ENCODE measurements at places on chromosomes 2 and 18.

- no peak for DNase-seq
Measured at GRCh38 chr2:233430081-233430480, 75.8 kb downstream of the DGKD start.

DNA sequence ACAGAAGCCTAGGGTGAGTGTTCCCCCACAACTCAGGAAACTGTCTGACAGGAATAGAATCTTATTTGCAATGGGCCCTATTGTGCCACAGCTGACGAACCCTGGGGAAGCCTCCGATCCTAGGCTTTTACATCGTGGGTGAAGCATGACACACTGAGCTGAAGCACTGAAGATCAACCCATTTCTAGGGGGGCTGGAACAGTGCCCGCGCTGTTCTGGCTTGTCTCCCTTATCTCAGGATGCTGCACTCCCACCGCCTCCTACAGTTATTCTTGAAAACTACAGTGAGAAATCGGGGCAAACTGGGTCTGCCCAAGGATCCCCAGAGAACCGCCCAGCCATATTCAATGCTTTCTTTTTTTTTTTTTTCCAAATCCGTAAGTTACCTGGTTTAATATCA lies 41.1 kb downstream of the NETO1 start:
- no peak for DNase-seq

- DNase-seq, result no peak
Measured at GRCh38 chr18:5772306-5773105, 122.8 kb downstream of the TMEM200C start.

- DNase-seq, result no peak
Measured at GRCh38 chr2:188647430-188648070, 326.6 kb upstream of the COL3A1 start.

- no peak for DNase-seq
Measured at GRCh38 chr2:60354713-60355112, 198.7 kb downstream of the BCL11A start.

- no peak for DNase-seq
Measured at GRCh38 chr2:131827481-131828163, 299.9 kb downstream of the CCDC74A start.

- DNase-seq, result no peak
Measured at GRCh38 chr2:190759749-190760213, 110.9 kb downstream of the NAB1 start.

DNA sequence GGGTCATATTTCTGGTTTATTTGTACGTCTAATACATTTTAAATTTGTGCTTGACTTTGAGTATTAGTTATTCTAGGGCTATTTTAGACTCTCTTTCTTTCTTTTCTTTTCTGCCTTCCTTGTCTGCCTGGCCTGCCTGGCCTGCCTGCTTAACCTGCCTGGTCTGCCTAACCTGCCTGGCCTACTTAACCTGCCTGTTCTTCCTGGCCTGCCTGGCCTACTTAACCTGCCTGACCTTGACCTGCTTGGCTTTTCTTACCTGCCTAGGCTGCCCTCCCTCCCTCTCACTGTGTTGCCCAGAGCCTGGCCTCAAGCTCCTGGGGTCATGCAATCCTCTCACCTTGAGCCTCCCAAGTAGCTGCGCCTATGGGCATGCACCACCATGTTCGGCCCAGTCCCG lies 83.7 kb downstream of the PMAIP1 start:
- DNase-seq, result no peak

DNA sequence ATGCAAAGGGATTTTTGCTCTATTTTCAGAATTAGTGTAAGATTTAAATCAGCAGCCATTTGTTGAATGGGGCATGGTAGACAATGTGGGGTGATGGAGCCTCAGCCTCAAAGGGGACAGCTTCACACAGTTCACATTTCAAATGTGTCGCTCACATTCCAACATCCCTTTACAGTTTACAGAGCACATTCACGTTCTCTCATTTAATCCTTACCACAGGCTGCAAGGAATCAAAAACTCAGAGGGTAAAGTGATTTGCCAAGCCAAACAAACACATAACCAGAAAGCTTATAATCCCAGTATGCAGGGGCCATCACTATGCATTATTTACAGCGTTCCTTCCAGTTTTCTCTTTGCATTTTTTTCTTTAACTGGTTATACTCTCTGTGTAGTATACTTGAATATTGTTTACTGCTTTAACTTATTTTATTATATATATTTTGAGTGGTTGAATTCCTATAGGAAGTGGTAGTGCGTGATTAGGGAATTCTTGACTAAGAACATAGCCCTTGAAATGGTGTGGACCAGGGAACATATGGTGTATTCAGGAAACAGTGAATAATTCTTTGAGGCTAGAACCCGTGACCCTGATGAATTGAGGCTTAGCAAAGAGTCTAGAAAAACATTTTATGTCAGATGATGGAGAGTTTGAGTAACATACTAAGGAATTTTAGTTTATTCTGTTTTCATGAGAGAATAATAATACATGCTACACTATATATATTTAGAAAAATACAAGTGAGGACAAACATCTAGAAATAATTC lies 18.1 kb upstream of the TAF1B start:
- DNase-seq, result no peak

DNA sequence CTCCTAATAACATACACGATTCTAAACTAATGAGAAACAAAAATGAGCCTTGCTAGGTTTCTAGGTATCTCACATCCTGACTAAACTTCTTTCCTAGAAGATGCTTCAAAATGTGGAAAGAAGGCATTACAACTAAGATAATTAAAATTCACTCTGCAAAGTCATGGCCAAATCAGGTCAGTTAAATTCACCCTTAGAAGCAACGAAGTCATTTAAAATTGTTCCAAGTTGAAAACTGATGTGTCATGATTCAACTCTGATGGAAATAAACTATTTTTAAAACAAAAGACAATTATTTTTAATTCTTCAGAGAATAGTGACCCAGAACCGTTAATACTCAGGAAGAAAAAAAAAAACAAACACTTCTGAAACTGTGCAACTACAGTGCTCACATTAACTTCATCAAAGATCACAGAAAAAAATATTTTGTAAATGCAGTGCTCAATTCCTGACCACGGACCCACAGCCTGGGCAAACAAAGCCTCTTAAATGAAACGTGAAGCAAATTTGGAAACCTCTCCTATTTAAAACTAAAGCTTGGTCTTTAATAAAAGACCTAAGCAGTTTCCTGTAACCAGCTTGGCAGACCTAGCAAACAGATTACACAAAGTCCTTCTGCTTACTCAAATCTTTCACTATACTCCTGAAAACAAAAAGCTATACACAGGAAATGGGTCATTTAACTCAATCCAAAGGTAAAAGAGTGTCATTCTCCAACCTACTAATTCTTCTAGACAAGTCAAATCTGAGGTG lies 39.0 kb downstream of the CHN1 start:
- DNase-seq, result no peak

DNA sequence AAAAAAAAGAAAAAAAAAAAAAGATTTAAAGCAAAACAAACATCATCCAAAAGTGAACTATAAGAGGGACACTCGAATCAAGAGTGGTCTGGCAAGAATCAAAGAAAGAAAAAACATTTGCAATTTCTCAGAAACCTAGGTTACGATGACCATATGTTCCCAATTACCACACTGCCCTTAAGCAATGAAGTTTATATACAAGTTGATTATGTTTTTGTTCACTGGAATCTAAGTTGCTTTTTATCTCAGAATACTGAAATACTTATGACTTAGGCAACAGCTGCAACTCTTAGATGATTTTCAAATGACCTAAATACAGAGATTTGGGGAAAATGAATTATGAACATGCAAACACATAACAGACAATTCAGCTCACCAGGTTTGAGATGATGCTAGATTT lies 597.1 kb upstream of the CHAC2 start:
- DNase-seq, result no peak

- DNase-seq, result peak; percentile 40
Measured at GRCh38 chr2:219056896-219057708, 3.6 kb downstream of the IHH start.

GRCh38 chr2:44510246-44510645 lies 148.5 kb downstream of the CAMKMT start:
- DNase-seq, result no peak

- no peak for DNase-seq
Measured at GRCh38 chr2:195406886-195407603, 250.0 kb upstream of the SLC39A10 start.

DNA sequence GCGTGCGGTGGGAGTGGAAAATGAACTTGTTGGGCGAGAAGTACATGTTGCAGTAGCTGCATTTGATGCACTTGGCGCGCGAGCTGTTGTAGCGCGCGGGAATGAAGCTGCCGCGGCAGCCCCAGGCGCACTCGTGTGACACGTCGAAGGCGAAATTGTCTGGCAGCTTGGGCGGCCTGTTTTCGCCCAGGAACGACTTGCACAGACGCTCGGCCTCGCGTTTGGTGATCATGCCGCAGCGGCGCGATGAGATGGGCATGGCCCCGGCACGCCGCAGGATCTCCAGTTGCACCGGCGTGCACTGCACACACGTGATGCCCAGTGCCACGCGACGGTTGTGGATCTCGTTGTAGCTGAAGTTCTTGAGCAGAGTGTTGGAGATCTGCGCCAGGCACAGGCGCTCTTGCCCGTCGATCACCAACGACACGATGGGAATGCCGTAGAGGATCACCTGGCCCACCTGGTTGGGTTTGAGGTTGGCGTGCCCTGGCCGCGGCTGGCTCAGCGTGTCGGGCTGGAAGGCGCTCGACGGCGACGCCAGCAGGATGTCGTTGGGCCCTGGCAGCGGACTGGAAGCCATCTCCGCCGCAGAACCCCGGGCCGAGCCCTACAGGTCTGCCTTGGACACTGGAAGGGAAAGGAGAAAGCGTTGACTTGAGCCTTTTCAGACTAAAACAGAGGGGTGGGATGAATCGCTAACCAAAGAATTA lies 2.7 kb downstream of the SKOR2 start:
- DNase-seq, result no peak

DNA sequence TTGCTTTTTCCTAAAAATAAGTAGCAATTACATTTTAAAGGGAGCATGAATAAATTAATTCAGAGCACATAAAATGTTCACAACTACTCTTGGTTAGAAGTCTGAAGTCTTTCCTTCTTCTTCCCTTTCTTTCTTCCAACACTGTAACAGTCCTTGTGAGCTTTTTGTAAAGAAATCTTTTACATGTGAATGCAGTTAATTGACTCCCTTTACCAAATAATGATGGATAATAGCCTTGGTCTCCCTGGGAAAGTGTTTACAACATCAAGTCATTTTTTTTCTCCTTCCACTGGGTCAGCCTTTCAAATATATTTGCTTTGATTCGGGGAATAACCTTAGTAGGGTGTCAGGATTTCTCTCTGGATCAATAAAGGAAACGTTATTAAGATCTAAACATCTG lies 39.1 kb downstream of the CALCRL start:
- no peak for DNase-seq

DNA sequence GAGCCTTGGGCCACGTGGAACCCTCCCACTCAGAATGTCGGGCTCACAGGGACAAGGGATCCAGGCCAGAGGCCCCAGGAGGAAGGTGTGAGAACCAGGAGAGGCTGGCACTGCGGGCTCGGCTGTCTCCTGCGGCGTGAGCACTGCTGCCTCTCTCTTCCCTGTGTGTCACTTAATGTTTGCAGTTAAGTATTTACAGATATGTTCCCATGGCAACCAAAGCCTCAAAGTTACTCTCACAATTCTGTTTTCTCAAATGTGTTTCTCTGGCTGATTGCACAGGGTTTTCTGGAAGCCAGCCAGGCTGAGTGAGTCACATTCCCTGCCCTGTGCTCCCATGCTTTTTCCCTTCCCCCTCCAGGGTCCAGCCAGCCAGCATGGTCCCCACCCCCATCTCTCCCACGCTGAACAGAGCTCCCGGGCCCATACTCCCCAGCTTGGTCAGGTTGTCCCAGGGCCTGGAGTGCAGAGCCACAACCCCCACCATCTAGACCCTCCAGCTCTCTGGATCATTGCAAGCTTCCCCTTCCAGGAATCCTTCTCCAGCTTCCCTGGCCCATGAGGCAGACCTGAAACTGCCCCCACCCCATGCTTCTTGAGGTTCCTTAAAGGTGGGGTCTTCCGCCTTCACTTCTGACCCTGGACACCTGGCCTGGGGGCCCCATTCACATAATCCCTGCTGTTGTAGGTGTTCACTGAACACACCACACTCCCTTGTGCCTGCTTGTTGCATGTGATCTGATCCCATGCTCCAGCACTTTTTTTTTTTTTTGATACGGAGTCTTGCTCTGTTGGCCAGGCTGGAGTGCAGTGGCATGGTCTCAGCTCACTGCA lies 265.9 kb downstream of the CELF4 start:
- no peak for DNase-seq

DNA sequence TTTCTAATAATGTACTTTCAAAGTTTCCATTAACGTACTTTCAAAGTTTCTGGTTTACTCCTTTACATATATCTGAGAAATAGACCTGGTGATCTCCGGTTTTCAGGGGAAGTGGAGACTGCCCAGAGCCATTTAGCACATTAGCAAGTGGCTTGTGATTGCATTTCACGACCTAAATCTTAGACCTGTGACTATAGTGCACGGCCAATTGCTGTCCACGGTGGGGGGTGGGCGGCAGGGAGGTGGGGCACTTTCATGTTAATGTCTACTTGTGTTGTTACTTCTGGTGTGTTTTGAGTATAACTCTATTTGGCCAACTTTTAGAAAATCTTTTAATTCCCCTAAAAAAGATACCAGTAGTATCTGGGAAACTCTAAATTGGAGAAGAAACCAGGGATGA lies 11.3 kb downstream of the GATA6 start:
- DNase-seq, result no peak

DNA sequence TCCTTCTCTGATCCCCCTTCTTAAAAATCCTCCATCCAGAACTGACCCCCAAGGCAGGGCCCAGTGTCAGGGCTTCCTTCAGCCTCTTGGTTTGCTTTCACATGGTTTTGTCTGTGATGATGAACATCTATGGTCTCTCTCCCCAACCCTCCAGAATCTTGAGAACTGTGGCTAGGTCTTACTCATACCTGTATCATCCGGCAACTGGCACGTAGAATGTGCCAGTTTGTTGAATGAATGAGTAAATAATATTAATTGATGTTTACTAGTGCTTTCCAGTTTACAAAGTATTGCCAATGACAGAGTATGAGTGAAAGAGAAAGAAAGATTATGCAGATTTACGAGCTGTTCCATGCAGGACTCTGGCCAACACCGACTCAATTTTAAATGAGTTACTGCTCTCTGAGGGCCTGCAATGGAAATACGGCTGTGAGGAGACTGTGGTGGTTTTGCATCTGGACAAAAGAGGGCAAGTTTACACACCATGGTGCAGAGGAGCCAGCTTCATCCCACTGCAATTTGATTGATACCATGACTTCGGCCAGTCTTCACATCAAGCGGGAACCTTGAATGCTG lies 29.9 kb upstream of the TRIB2 start:
- DNase-seq, result no peak

GRCh38 chr2:37389989-37390765 lies 45.7 kb downstream of the QPCT start:
- DNase-seq, result no peak

- DNase-seq, result no peak
Measured at GRCh38 chr2:30690126-30690561, 117.1 kb downstream of the CAPN13 start.

GRCh38 chr2:45825001-45825651 lies 173.7 kb downstream of the PRKCE start:
- DNase-seq, result no peak

DNA sequence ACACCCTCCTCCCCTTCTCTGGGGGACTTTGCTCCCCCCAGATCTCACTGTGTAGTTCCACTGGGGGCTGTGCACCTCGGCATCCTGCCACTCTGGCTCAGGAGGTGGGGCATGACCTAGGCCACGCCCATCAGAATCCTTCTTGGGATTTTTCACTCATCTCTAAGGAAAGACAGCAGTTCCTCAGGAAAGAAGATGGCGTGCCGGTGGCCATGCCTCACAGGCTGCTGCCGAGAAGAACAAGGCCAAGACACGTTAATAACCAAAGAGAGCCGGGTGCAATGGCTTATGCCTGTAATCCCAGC lies 3.2 kb downstream of the NMUR1 start:
- no peak for DNase-seq

- DNase-seq, result peak; percentile 3
Measured at GRCh38 chr2:109386004-109386695, 227.6 kb downstream of the SEPTIN10 start.

Data from glutamatergic neuron (in vitro differentiated cells).